ENCODE measurements at places on chromosomes 3 and 15. TPM values are rescaled to one million over a fixed set of nuclear protein-coding genes. Genes with fewer than 3 reads are reported as not detected.

Gene LRRIQ4
- 0.74 TPM for total RNA-seq

Gene NAALADL2
- 20.2 TPM for total RNA-seq

Gene PDZRN3
- 143 TPM for total RNA-seq

Gene CDHR4
- not detected for total RNA-seq

DNA sequence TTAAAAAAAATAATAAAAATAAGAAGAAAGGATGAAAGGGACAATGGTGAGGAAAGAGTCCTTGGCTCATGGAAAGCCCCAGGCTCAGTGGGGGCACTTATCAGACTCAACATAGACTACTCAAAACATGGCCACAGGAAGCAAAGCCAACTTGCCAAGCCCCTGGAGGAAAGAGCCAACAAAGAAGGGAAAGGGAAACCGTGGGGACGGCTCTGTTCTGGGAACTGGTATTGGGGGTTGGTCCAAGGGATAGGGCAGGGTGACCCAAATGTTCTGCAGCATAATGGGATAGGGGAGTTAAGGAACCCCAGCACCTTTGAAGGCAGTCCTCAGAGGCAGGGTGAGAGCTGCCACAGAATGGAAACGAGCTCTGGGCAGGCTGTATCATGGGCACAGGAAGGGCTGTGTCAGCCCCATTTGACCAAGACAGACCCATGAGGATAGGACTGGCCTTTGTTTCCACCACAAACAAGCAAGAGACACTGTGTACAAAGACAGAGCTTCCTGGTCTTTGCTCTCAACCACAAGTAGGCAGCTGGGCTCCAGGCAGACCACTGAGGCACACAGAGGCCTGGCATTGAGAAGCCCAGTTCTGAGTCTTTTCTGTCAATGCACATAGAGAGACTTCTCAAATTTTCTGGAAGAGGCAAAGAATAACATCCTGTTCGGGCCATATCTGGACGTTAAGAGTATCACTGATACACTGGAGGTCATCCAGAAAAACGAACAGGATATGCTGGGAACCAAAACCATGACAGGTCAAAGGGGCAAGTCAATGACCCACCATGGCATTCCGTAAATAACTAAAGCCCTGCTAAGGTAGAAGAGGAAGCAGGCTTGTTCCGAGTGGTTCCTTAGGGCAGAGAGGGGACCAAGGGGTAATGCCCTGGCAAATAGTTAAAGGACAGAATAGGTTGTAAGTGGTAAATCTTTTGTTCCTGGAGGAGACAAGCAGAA, 10.6 kb upstream of the SEMA7A start:
- H3K36me3 ChIP-seq, result peaks cover 14% of the 10 kb centered on the region
- no peaks in the 10 kb centered on the region for H3K4me1 ChIP-seq
- no peaks in the 10 kb centered on the region for H3K27me3 ChIP-seq
- no peak overlapping the region for H3K27ac ChIP-seq

- H3K4me3 ChIP-seq, result no peak overlapping the region
- H3K36me3 ChIP-seq, result no peaks in the 10 kb centered on the region
- H3K27me3 ChIP-seq, result no peaks in the 10 kb centered on the region
- no peak for DNase-seq
- no peaks in the 10 kb centered on the region for H3K4me1 ChIP-seq
- H3K27ac ChIP-seq, result no peak overlapping the region
These were observed 252.4 kb upstream of the HES1 start for GRCh38 chr3:193883551-193883950.

Gene TMEM207
- total RNA-seq, result not detected

Gene CPB1
- 9.9 TPM for total RNA-seq

GRCh38 chr15:62087671-62088352, 21.0 kb downstream of the C2CD4A start:
- no peaks in the 10 kb centered on the region for H3K4me1 ChIP-seq
- no peaks in the 10 kb centered on the region for H3K27me3 ChIP-seq
- no peak overlapping the region for H3K27ac ChIP-seq
- H3K36me3 ChIP-seq, result no peaks in the 10 kb centered on the region
- H3K4me3 ChIP-seq, result no peak overlapping the region
- no peak for DNase-seq

Gene SPATA12
- total RNA-seq, result 0.28 TPM

- no peaks in the 10 kb centered on the region for H3K36me3 ChIP-seq
- DNase-seq, result no peak
- no peak overlapping the region for H3K4me3 ChIP-seq
- no peaks in the 10 kb centered on the region for H3K4me1 ChIP-seq
- no peaks in the 10 kb centered on the region for H3K27me3 ChIP-seq
- no peak overlapping the region for H3K27ac ChIP-seq
These were observed 34.5 kb downstream of the SLC6A20 start for GRCh38 chr3:45761831-45762230.

DNA sequence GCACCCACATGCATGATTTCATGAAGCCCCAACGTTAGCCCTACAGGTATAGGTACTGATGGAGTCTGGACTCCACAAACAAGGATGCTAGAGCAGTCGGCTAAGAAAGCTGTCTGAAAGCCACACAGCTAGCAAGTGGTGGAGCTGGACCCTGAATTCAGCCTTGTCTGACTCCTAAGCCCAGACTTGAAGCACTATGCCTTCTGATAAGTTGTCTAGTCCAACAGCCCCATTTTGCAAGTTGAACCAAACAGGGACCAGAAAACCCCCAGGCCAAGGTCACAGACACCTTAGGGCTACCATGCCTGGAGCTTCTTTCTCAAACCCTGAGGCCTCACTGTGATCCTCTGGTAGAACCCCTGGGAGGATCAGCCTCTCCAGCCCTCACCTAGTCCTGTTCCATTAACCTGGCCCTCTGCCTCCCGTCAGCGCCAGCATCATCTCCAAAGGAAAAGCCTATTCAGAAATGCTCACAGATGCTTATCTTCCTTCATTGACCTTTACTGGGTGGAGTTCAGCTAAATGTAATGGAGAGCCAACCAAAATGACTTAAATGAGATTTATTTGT, 1.7 kb upstream of the SLCO2A1 start:
- no peak overlapping the region for H3K27ac ChIP-seq
- no peaks in the 10 kb centered on the region for H3K27me3 ChIP-seq
- no peaks in the 10 kb centered on the region for H3K4me1 ChIP-seq

- H3K27me3 ChIP-seq, result no peaks in the 10 kb centered on the region
- H3K36me3 ChIP-seq, result no peaks in the 10 kb centered on the region
- no peak overlapping the region for H3K4me3 ChIP-seq
- no peak overlapping the region for H3K27ac ChIP-seq
- H3K4me1 ChIP-seq, result no peaks in the 10 kb centered on the region
- peak; percentile 5 for DNase-seq
These were observed 521.2 kb downstream of the RBMS3 start for GRCh38 chr3:29802057-29802456.

DNA sequence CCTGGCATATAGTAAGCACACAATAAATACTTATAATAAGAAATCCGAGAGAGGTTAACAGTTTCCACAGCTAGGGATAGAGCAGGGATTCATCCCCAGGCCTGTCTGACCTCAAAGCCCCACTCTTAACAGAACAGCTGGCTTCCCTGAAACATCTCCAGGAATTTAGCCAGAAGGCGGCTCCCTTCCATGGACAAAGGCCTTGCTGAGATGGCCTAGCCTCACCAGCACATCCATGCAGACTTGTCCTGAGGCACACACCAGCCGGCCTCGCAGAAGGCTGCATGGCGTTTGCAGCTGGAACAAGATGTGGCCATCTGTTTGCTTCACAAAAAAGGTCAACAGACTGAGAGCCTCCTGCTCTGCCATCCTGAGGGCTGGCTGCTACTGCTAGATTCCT, 245.4 kb downstream of the SLCO3A1 start:
- H3K4me1 ChIP-seq, result no peaks in the 10 kb centered on the region
- H3K27me3 ChIP-seq, result no peaks in the 10 kb centered on the region
- no peaks in the 10 kb centered on the region for H3K36me3 ChIP-seq
- no peak overlapping the region for H3K4me3 ChIP-seq
- no peak overlapping the region for H3K27ac ChIP-seq
- no peak for DNase-seq

DNA sequence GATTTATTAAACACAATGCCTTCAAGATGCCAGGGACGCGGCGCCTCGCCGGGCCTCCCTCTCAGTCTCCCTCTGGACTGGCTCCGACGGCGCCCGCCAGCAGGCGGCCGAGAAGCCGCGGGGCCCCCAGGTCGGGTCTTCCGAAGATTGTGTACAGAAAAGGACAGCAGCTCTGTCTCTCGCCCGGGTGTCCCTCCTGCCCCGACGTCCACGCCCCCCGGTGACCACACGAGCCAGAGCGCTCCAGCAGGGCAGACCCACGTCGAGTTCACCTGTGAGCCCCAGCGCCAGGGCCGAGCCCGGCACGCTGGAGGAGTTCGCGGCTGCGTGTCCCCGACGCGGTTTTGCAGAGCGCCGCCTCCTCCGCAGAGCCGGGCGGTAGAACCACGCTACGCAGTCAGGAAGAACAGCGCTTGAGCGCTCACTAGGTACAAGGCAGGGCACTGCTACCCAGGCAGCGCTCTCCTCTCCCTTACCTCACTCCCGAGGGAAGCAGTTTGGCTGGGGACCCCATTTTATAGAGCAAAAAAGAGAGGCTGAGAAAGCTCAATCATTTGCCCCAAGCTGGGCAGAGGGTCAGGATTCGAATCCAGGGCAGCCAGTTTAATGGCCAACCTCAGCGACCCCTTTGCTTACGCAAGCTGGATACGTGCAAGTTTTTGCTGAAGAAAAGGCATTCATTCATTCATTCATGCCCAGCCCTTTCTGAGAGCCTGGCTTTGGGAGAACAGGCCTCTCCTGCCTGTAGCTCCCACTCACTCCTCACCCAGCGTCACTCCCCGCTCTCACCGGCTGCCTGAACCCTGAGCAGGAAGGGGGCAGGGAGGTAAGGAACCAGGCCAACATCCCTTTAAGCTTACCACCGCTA, 3.0 kb upstream of the TLE3 start:
- peak overlapping the region; percentile 11 for H3K4me3 ChIP-seq
- peak overlapping the region; percentile 67 for H3K27ac ChIP-seq
- H3K36me3 ChIP-seq, result no peaks in the 10 kb centered on the region

Gene HRG
- not detected for total RNA-seq

Gene APEH
- total RNA-seq, result 116 TPM

DNA sequence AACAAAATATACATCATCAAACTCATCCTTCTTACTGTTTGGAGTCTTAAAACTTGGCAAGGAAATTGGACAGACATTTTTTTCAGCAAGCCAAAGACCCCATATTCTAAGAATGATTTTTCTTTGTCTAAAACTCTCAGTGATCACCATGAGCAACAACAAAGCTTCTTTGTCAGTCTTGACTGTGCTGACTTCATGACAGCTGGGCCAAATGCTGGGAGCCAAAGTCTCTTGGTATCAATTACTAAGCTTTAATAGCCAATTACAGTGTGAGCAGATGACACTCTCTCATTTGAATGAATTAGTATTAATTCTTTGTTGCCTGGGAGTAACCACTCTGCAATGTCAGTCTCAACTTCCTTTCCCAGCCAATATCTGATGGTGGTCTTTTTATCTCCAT, 48.1 kb upstream of the GK5 start:
- DNase-seq, result no peak
- H3K27ac ChIP-seq, result no peak overlapping the region
- H3K36me3 ChIP-seq, result no peaks in the 10 kb centered on the region
- no peak overlapping the region for H3K4me3 ChIP-seq
- no peaks in the 10 kb centered on the region for H3K4me1 ChIP-seq
- H3K27me3 ChIP-seq, result no peaks in the 10 kb centered on the region

DNA sequence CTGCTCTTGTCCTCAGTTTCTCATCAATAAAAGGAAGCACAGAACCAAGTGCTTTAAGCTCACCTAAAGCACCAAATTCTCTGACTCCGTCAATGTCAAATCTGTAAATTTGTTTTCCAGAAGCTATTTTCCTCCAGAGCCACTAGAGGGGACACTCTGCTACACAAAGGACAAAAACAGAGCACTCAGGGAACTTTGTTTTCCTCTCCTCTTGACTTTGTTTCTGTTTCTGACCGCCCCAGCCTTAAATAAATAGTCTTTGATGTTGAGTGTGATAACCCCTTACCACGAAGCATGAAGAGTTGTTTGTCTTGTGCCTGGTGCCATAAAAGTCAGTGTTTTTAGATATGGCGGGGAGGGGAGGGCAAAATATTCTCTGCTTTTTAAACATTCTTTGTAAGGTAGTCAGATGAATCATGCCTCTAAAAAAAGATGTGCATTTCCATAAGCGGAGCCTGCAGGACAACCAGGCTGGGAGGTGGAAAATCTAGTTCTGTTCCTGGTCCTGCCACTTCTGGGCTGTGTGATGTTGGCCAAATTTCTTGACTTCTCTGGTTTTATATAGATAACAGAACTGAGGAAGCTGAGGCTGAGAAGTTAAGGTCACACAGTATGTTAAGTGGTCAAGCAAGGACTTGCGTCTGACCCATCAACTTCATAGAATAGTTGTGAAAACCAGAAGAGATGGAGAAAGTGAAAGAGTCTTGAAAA, 7.3 kb upstream of the ZBTB38 start:
- H3K27ac ChIP-seq, result peak overlapping the region; percentile 58
- no peak overlapping the region for H3K4me3 ChIP-seq
- H3K36me3 ChIP-seq, result no peaks in the 10 kb centered on the region
- peak; percentile 39 for DNase-seq
- no peaks in the 10 kb centered on the region for H3K27me3 ChIP-seq
- H3K4me1 ChIP-seq, result peaks cover 5% of the 10 kb centered on the region

Gene RAD51
- total RNA-seq, result 0.82 TPM

- no peak for DNase-seq
- H3K27me3 ChIP-seq, result no peaks in the 10 kb centered on the region
- no peak overlapping the region for H3K27ac ChIP-seq
- H3K36me3 ChIP-seq, result no peaks in the 10 kb centered on the region
- no peaks in the 10 kb centered on the region for H3K4me1 ChIP-seq
These were observed 264.0 kb upstream of the NSMCE3 start for GRCh38 chr15:29533647-29534046.

- DNase-seq, result no peak
- H3K4me1 ChIP-seq, result no peaks in the 10 kb centered on the region
- peaks cover 34% of the 10 kb centered on the region for H3K36me3 ChIP-seq
- no peak overlapping the region for H3K27ac ChIP-seq
- no peak overlapping the region for H3K4me3 ChIP-seq
- H3K27me3 ChIP-seq, result no peaks in the 10 kb centered on the region
These were observed 2.5 kb upstream of the OGG1 start for GRCh38 chr3:9747267-9747666.

Data from prostate gland (tissue), 2 donors.